ENCODE measurements at places on chromosomes 12 and 14. TPM values are rescaled to one million over a fixed set of nuclear protein-coding genes. Genes with fewer than 3 reads are reported as not detected.

TEAD4 gene
- 78.2 TPM for total RNA-seq

IAPP gene
- not detected for total RNA-seq

PLEKHH1 gene
- total RNA-seq, result 0.05 TPM

KLHL33 gene
- 0.34 TPM for total RNA-seq

GLS2 gene
- not detected for total RNA-seq

Data from mammary microvascular endothelial cell (primary cell).